Ureter (tissue), 1 donor: ENCODE measurements at places on chromosomes 6 and 20. TPM values are rescaled to one million over a fixed set of nuclear protein-coding genes. Genes with fewer than 3 reads are reported as not detected.

Gene CST4
- not detected for total RNA-seq

Gene PLCB4
- total RNA-seq = 22.9 TPM

Gene PTGIS
- 57.8 TPM for total RNA-seq

Gene STMND1
- not detected for total RNA-seq

DNA sequence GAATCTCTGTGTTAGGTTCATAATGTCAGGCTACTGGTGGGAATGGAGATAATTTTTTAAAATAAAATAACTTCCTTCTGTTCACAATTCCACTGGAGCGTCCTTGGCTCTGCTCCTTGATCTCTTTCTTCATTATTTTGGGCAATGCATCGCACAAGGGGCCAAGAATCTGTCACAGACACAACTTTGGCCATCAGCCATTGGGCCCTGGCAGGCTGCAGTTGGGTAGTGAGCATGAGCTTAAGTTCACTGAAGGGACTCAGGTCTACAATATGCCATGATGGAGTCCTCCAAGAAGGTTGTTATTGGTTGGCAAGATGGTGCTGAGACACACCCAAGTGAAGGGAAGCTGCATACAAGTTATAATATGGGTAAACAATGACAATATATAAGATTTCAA, 40.0 kb downstream of the CYP39A1 start:
- DNase-seq = peak; percentile 51

GRCh38 chr20:3795511-3796468, at the start of gene CDC25B:
CDC25B (plus strand) TSS chr20:3796310; CDS start chr20:3796532, 222 bp downstream.
- DNase-seq = peak; percentile 95

DNA sequence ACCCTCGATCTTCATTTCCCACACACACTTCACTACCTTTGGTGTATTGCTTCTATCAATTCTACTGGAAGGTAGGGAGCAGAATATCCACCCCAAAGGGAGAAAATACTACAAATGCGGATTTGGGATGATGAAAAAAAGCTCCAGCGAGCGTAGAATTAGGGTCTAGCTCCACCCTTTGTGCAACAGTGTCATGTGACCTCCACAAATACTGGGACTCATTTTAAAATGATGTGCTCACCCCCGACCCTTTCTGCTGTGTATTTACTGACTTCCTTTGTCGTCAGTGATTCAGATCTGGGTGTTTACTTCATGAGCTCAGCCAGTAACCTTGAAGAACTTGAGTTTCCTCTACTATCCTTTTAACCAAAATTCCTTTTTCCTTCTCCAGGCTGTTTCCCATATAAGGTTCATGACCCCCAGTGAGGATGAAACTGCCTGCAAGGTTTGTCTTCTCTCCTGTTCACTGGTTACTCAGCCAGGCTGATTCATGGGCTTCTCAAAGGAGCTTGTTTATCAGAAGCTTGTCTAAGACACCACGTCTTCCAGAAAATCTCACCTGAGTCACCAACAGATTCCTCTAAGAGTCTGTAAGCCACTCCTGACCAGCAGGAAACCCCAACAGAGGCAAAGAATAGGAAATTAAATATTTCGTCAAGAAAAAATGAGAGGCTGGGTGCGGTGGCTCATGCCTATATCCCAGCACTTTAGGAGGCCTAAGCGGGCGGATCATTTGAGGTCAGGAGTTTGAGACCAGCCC, 39.6 kb upstream of the PAX1 start:
- DNase-seq = no peak

DNA sequence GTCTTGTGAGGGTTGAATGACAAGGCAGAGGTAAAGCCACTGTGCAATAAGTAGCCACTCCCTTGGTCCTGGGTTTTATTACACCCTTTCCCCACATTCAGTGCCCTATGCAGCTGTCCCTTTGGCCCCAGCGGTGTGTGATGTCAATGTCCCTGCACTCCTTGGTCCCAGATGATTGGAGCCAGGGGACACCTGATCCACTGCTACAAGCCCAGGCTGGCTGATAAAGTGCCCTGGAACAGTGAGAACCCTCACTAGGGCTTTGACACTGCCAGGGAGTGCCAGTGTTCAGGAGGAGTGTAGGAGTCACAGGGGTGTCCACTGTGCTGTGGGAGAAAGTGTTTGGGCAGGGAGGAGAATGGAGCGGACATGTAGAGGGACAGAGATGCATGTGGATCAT, 30.4 kb downstream of the GABRR1 start:
- DNase-seq = no peak

DNA sequence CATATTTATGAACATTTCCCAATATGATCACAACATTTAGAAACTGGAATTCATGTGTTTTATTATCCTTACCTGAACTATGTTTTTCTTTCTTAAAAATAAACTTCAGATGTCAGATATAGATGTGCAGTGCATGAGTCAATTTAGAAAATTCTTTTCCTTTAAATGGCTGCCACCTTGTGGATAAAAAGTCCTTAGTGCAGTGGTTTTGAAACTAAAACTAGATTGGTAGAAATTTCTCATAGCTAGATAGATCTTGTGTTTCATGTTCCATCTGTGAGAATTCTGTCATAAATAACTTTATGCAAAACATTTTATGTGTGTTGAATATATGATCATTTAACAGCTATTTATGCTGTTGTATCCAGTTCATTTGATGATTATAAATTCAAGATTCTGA, 134.9 kb downstream of the KLHL32 start:
- DNase-seq = no peak

GRCh38 chr20:48371211-48371610, 456.6 kb downstream of the PREX1 start:
- DNase-seq = no peak

GRCh38 chr6:129889580-129889979, 28.5 kb upstream of the TMEM244 start:
- DNase-seq = no peak

- no peak for DNase-seq
These were observed 2.6 kb upstream of the NOTCH4 start for GRCh38 chr6:32226434-32226833.

- no peak for DNase-seq
These were observed 986.3 kb downstream of the TFAP2A start for GRCh38 chr6:9428421-9429172.

- DNase-seq = no peak
These were observed 59.0 kb downstream of the COL21A1 start for GRCh38 chr6:56188429-56188828.

DNA sequence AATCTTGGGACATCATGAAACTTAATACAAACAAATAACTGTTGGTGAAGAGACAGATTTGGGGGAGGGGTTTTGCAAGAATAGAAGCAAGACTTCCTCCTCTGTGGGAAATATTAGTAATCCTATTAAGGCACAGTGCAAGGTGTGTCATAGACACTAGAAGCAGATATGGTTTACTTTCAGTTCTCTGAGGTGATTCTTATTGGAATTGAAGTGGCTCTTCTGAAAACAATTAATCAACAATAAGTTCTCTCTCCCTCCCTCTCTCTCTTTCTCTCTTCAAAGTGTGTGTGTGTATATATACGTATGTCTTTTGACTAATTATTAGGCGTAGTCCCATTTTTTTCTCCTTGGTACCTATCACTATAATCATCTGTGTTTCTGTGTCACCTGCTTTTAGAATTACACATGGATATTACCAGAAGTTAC, 99.8 kb downstream of the HIVEP2 start:
- no peak for DNase-seq

GRCh38 chr6:130222775-130223174, at the start of gene SAMD3:
SAMD3 (minus strand) TSS chr6:130222951; CDS start chr6:130215273, 7,678 bp downstream.
- DNase-seq = no peak

- DNase-seq = no peak
These were observed 18.4 kb downstream of the SCP2D1 start for GRCh38 chr20:18831830-18832499.
